ENCODE measurements at places on chromosomes 11 and 22.

- no peak for DNase-seq
Measured at GRCh38 chr11:78291503-78292108, 102.9 kb downstream of the USP35 start.

DNA sequence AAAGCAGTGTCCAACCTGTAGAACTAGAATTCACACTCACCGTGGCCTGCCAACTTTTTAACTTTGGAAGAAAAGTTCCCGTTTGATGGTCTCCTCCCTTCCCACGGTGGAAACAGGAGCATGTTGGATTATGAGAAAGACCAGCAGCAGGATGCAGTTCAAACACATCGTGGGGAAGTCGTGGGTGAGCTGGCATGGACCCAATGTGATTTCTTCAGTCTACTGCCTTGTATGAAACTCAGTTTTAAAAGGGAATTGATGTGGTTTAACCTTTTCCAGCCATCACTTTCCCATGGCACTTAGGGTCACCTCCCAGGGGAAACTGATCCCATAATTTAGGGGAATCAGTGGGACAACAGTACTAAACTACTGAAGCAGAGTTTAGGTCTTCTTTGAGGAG lies 318.3 kb downstream of the CADM1 start:
- DNase-seq, result no peak

DNA sequence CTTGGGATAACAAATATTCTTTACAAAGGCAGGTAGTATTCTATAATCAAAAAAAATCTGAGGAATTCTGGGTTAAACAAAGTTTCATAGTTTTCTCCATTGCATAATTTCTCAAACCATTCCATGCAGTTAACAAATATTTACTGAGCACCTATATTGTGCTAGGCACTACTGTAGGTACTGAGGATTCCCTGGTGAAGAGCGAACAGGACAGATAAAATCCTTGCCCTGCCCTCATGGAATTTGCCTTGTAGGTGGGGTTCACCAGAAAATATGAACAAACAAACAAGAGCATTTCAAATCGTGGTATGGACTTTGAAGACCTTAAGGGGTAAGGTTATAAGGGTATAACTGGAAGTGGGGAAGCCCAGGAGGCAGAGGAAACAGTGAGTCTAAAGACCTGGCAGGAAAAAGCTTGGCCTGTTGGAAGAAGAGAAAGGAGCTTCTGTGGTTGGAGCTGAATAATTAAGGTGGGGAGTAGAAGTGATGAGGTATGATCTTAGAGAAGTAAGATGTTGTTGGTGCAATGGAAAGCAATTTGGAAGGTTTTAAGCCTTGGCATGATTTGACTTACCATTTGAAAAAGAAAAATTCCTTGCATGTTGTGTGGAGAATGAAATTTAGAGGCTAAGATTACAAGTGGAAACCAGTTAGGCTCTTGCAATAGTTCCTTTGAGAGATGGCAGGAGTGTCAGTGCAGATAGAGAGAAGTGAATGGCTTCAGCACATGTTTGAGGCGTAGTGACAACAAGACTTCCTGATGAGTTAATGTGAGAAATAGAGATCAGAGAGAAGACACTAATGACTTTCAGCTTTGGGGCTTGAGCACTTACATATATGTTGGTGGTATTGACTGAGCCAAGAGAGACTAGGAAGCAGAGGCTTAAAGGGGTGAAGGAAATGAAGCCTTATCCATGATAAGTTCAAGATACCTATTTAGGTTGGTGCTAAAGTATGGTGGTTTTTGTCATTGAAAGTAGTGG lies 55.7 kb upstream of the PICALM start:
- no peak for DNase-seq

DNA sequence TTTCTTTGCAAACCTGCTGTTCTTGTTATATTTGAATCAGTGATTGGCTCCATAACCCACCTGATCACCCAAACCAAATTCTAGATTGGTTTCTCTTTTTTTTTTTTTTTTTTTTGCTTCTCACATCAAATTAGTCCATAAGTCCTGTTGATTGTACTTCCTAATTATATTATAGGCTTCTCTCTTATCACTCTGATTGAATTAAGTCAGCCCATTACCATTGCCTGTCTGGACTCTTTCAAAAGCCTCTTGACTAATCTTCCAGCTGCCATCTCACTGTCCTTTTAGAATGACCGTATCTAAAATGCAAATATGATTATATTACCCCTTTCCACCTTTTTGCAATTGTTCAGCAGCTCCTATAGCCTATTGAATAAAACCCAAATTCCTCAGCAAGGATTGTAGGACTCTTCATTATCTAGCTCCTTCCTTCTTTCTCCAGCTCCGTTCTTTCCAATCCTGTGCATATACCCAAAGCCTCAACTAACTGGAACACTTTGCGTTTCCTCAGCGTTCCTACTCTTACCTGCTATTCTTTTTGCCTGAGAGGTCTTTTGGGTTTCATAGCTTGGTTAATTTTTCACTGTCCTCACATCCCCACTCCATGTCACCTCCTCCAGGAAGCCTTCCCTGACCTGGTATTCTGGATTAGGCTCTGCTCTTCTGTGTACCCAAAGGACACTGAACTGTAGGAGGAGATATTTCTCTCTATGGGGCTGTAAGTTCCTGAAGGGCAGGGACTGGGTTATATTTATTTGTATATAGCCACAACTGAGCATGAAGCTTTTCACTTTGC lies 423.3 kb downstream of the TMEM135 start:
- no peak for DNase-seq

GRCh38 chr11:103699216-103699615 lies 337.2 kb upstream of the DDI1 start:
- DNase-seq, result no peak

GRCh38 chr11:134625151-134625550 lies 213.1 kb upstream of the B3GAT1 start:
- no peak for DNase-seq

DNA sequence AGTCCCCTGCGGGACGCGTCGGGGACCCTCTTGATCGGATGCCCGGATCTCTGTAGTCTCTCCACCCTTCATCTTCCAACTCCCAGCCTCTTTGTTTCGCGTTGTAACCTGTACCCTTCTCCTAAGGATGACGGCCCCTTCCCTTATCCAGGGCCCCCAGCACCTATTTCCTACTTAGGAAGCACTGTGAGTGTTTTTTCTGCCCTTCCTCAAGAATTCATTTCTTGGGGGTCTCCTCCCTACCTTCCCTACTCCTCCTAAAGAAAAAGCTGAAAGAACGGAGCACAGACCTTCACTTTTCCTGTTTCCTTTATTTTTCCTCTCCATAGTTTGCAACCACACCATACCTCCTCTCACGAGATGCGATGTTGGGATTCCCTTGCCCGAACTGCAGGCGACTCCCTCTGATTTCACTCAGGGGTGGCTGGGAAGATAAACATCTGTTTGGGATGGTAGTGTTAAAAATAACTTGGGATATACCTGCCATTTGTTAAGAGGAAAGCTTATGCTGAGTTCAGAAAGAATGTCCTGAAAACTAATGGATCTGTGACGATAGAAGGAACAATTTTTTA lies 593 bp downstream of the FAM118B start:
- DNase-seq, result no peak

- no peak for DNase-seq
Measured at GRCh38 chr22:37818409-37819104, 4.6 kb upstream of the GALR3 start.

DNA sequence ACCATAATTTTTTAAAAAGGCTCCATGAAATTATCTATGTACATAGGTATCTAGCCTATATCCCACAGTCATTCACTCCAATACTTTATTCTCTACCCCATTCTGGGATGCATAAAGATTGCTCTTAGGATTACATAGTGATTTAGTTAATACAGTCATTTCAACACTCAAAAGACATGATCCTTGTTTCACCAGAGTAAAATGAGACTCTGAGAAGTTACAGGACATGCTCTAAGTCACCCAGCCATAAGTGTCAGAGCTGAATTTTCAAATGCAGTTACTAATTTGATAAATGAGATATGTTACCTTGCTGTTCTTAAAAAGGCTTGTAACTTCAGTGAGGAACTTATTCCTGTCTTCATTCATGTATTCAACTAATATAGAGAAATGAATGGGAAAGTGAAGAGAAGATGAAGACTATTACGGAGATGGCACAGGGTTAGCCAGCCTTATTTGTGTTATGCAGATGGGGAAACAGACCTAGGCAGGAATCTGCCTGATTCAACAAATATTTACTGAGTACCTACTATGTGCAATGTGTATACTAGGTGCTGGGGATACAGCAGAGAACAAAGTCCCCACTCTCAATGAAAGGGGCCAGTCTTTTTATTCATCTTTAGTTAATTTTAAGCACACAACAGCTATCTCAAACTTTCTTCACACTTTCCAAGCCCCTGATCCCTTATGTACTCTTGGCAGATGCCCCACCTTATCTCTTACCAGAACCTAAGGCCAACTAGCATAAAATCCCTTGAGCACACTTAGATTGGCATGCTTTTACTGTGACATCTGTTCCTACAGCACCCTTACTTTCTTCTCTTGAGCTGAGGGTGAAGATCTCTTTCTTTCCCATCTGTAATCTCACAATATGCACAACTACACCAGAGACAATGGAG lies 21.6 kb downstream of the MAPK1 start:
- DNase-seq, result no peak

- DNase-seq, result no peak
Measured at GRCh38 chr11:61601512-61601911, 20.6 kb upstream of the SYT7 start.
